HepG2 (cell line): ENCODE measurements at places on chromosomes 5 and 9.
A peak's percentile ranks its signal among the peaks of the same experiment; 100 is the strongest.

GRCh38 chr9:68847765-68848164, 142.7 kb downstream of the PIP5K1B start:
- H3K27me3 ChIP-seq: no peaks in the 10 kb centered on the region
- no peaks in the 10 kb centered on the region for H3K4me1 ChIP-seq
- H3K4me3 ChIP-seq: no peak overlapping the region
- no peak overlapping the region for H3K27ac ChIP-seq
- DNase-seq: no peak

DNA sequence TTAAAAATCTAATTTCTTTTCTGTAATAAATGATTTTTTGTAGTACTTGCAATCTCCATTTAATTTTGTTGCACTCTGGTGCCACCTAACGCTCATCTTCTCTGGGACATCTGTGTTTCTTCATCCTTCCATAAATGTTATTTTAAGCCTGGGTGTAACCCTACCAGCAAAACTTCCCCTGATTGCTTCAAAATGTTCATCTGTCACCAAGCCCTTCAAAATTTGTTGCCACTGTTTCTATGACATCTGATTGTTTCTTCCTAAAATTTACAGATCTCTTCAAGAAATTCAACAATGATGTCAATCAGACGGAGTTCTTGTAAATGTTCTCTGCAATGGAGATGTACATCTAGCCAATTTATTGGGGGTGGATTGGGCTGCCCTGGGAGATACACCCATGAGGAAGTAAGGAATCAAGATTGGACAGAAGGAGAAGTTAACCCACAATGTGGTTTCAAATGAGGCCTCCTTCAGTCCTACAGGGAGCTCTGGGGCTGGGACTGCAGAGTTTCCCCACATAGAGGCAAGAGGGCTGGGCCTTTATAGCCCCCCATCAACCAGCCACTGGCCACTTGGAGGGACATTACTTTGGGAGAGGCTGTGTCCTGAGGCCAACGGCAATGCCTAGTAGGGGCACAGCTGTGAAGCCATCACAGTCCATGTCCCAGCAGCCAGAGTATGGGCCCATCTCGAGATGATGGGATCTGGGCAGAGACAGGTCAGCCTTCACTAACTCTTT, 23.3 kb downstream of the MCTP1 start:
- no peak overlapping the region for H3K27ac ChIP-seq
- peaks cover 35% of the 10 kb centered on the region for H3K4me1 ChIP-seq
- peak; percentile 37 for DNase-seq
- no peaks in the 10 kb centered on the region for H3K36me3 ChIP-seq
- no peak overlapping the region for H3K4me3 ChIP-seq
- H3K27me3 ChIP-seq: no peaks in the 10 kb centered on the region

- no peak overlapping the region for H3K4me3 ChIP-seq
- no peak overlapping the region for H3K27ac ChIP-seq
- H3K4me1 ChIP-seq: no peaks in the 10 kb centered on the region
Measured at GRCh38 chr9:116269250-116269649, 115.7 kb downstream of the PAPPA start.

- peaks cover 4% of the 10 kb centered on the region; the same call in 1 of the 2 replicates for H3K4me1 ChIP-seq
- H3K27ac ChIP-seq: no peak overlapping the region
- no peaks in the 10 kb centered on the region for H3K27me3 ChIP-seq
- DNase-seq: peak; percentile 7
- H3K4me3 ChIP-seq: no peak overlapping the region
Measured at GRCh38 chr9:36006549-36007315, 30.0 kb upstream of the RECK start.

GRCh38 chr5:15501091-15501791, 1.3 kb downstream of the FBXL7 start:
- no peaks in the 10 kb centered on the region for H3K36me3 ChIP-seq
- no peak overlapping the region for H3K27ac ChIP-seq
- H3K27me3 ChIP-seq: no peaks in the 10 kb centered on the region

DNA sequence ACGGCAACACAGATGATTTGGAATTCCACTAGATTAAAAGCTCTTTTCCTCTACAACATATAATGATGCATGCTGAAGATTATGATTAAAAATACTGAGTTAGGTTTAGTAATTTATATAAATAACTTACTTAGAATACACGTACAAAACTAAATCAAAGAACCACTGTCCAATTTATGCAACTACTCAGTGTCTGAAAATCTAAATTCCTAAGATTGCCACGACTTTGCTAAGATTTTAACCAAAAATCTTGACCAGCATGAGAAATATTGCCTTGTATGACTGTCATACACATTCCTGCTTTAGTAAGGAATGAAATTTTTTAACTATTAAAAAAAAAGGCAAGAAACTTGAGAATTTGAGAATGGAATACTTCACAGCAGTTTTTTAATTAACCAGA, 292.4 kb downstream of the ZNF608 start:
- no peak overlapping the region for H3K4me3 ChIP-seq
- no peaks in the 10 kb centered on the region for H3K36me3 ChIP-seq
- H3K27me3 ChIP-seq: no peaks in the 10 kb centered on the region; the same call in 2 of the 3 replicates

DNA sequence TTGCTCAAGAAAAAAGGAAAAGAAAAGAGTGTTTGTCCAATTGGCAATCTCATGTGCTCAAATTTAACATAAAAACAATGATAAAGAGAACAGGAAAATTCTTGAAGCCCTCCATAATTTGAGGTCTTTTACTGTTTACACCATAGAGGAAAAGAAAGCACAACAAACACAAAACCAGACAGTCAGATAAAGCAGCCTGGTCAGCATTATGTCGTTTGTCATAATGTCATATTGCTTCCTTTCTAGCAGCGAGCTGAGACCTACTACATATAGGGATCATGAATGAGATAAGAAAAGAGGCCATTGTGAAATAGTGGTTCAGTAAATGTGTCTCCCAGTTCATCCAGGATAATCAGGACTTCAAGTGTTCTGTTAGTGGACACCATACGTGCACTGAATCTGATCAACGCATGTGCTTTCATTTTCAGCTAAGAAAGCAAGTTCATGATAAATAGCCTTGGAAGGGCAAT, 64.7 kb upstream of the SELENOP start:
- peak overlapping the region; percentile 54 for H3K4me3 ChIP-seq
- H3K27me3 ChIP-seq: no peaks in the 10 kb centered on the region
- H3K36me3 ChIP-seq: no peaks in the 10 kb centered on the region
- peaks cover 97% of the 10 kb centered on the region for H3K4me1 ChIP-seq

GRCh38 chr9:88544245-88544644, 9.3 kb downstream of the NXNL2 start:
- H3K4me3 ChIP-seq: no peak overlapping the region
- H3K27ac ChIP-seq: no peak overlapping the region
- H3K27me3 ChIP-seq: peaks cover 8% of the 10 kb centered on the region; the same call in 2 of the 3 replicates
- H3K36me3 ChIP-seq: no peaks in the 10 kb centered on the region
- H3K4me1 ChIP-seq: no peaks in the 10 kb centered on the region

DNA sequence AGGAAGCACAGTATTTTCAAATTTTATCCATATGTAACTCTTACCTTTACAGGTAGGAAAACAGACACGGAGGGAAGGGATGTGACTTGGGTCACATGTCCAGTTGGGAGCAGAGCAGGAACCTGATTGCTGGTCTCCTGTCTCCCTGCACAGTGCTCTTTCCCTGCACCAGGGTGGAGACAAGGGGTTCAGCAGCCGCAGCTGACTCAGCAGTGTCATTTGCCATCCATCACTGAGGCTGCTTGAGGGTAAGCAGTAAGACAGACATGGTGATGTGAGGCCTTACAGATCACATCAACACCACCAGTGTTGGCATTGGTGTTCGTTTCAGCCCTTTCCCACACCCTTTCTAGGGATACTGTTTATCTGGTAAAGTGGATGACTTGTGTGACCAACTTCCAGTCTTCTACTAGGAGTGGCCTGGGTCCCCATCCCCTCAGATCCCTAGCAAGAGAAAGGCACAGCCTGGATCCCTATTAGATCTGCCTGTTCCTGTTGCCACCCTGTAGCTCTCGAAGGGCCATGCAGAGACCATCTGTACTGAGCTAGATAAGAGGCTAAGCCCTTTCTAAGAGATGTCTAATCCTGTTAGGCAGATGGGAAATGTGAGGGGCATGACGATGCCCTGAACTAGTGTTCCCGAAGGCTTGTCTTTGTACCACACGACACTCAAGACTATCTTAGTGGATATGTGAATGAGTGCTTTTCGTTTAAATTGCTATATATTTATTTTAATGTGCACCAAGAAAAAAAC, 29.1 kb downstream of the FRMPD1 start:
- H3K4me1 ChIP-seq: no peaks in the 10 kb centered on the region
- H3K4me3 ChIP-seq: no peak overlapping the region
- no peak overlapping the region for H3K27ac ChIP-seq
- H3K36me3 ChIP-seq: no peaks in the 10 kb centered on the region
- peaks cover 3% of the 10 kb centered on the region; the same call in 1 of the 2 replicates for H3K27me3 ChIP-seq
- DNase-seq: no peak

- peaks cover 70% of the 10 kb centered on the region; the same call in 2 of the 3 replicates for H3K27me3 ChIP-seq
- no peak overlapping the region for H3K4me3 ChIP-seq
- DNase-seq: no peak
Measured at GRCh38 chr5:1864896-1865440, 17.8 kb downstream of the IRX4 start.

DNA sequence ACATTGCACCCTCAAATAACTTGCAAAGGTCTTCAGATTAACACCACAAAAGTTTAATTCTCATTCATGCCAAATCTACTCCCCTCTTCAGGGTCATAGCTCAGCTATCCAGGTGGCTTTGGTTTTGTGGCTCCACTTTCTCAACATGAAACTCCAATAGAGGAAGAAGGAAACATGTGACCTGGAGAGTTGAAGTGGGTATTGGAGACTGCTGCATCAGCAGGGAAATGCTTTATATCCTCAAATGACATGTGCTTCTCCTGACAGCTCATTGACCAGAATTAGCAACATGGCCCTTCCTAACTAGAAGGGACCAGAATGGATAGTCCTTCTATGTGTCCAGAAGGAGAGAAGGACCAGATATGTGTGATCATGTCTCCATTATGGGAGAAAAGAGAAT, 73.6 kb downstream of the TLR4 start:
- DNase-seq: no peak
- no peak overlapping the region for H3K4me3 ChIP-seq
- no peaks in the 10 kb centered on the region for H3K4me1 ChIP-seq
- no peaks in the 10 kb centered on the region for H3K36me3 ChIP-seq

GRCh38 chr5:145554399-145554798, 280.7 kb downstream of the PRELID2 start:
- H3K27ac ChIP-seq: no peak overlapping the region
- DNase-seq: no peak
- no peaks in the 10 kb centered on the region for H3K27me3 ChIP-seq
- H3K4me3 ChIP-seq: no peak overlapping the region

DNA sequence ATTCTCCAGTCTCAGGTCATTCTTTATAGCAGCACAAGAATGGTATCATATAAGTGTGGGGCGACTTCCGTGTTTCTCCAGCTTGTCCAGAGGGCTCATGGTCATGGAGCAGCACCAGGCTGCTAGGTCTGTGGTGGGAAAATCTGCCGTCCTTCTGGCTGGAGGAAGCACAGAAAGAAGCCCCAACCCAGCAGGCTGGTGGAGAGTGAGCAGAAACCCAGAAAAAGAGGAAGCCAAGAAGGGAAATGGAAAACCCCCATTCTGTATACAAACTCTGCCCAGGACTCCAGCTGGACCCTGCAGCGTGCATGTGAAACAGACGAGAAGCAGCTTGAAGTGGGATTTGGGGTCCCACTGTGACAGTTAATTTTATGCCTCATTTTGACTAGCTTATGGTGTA, 34.3 kb upstream of the OLFM1 start:
- no peak overlapping the region for H3K4me3 ChIP-seq
- no peak overlapping the region for H3K27ac ChIP-seq

GRCh38 chr5:158718738-158719505, 380.8 kb downstream of the EBF1 start:
- H3K27ac ChIP-seq: no peak overlapping the region
- DNase-seq: no peak
- no peak overlapping the region for H3K4me3 ChIP-seq

GRCh38 chr5:80799041-80799440, 144.3 kb upstream of the DHFR start:
- H3K27ac ChIP-seq: no peak overlapping the region
- no peaks in the 10 kb centered on the region for H3K36me3 ChIP-seq
- no peaks in the 10 kb centered on the region for H3K27me3 ChIP-seq
- no peak for DNase-seq
- no peak overlapping the region for H3K4me3 ChIP-seq
- H3K4me1 ChIP-seq: no peaks in the 10 kb centered on the region

- DNase-seq: no peak
- no peak overlapping the region for H3K4me3 ChIP-seq
- H3K27ac ChIP-seq: no peak overlapping the region
- no peaks in the 10 kb centered on the region for H3K27me3 ChIP-seq
Measured at GRCh38 chr5:68245319-68245718, 29.8 kb downstream of the PIK3R1 start.

DNA sequence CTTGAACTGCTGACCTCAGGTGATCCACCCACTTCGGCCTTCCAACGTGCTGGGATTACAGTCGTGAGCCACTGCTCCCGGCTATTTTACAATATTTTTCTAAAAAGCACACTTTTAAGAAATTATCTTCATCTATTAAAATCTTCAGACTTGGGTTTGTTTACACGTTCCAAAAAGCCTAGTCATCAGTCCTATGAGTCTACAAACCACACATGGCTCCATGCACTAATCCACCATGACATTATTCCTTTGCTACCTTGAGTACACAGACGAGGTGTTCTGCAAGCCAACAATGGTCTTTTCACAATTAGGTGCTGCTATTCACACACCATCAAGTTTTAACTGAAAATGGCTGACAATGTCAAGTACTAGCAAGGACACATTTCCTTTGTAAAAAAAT, 41.0 kb downstream of the TRPM6 start:
- no peaks in the 10 kb centered on the region for H3K27me3 ChIP-seq
- no peak overlapping the region for H3K4me3 ChIP-seq
- peak; percentile 4 for DNase-seq

- peaks cover 7% of the 10 kb centered on the region; the same call in 1 of the 2 replicates for H3K36me3 ChIP-seq
- peaks cover 42% of the 10 kb centered on the region for H3K4me1 ChIP-seq
- peak overlapping the region; percentile 85 for H3K4me3 ChIP-seq
- no peak for DNase-seq
- no peaks in the 10 kb centered on the region for H3K27me3 ChIP-seq
Measured at GRCh38 chr5:97181856-97182545, 1.0 kb downstream of the RIOK2 start.

DNA sequence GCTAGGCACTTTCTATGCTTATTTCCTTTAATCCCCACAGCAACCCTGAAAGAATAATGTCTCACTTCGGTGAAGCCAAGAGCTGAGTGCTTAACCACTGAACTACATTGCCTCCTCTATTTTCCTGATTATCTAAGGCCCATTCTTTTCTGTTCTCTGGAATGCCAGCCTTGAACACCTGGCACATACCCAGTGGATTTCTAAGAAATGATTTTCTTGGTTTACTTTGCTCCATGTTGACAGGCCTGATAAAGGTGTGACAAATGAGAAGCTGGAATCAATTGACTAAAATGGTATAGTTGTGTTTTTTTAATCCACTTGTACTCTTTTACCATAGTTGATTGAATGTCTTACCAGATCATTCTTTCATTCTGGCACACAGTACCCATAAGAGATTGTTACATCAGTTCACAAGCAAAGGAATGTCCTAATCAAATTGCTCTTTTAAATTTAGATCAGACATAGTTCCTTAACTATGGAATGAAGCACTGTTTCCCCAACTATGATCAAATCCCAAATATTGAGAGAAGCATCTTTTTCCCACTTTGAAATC, 9.0 kb upstream of the ENC1 start:
- no peak overlapping the region for H3K27ac ChIP-seq
- H3K4me1 ChIP-seq: peaks cover 45% of the 10 kb centered on the region
- H3K36me3 ChIP-seq: no peaks in the 10 kb centered on the region
- DNase-seq: no peak
- no peaks in the 10 kb centered on the region for H3K27me3 ChIP-seq
- H3K4me3 ChIP-seq: no peak overlapping the region
